AG10803 (cell line): ENCODE measurements at places on chromosomes 7 and 10.

- no peak for DNase-seq
Measured at GRCh38 chr7:3399858-3400257, 98.8 kb downstream of the SDK1 start.

DNA sequence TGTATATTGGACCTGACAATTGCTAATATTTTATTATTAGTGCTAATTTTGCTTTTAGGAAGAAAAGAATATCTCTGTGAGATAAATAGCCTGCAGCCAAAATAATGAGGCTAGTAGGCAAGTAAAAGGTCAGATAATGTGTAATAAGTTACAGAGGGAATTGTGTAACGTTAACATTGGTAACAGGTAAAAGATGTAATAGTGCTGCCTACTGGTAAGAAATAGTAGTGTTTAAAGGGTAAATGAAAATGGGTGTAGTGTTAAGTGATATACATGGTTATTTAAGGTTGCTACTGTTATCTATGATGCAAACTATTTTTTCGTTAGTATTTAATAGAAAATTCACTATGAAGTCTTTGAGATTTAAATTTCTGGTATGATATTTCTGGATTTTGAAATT is 9.2 kb upstream of the FOXP2 start:
- DNase-seq = no peak

GRCh38 chr7:1623810-1624209 is 46.3 kb upstream of the ELFN1 start:
- no peak for DNase-seq

DNA sequence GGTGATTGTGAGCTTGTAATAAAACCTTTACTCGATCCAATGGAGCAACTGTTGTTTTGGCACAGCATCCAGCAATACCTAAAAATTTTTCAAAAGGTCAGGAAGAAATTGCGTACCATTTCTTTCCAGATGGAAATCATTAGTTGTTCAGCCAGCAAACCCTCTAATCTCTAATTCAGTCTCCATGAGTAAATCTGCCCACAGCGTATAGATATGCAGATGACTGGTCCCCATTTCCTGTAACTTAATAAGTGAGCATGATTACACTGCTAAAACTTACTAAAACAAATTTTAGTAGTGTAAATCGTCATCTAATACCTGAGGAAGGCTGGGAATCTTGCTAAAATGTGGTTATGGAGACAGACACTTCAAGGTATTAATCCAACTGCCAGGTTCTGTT is 10.6 kb downstream of the SLC25A16 start:
- DNase-seq = peak; percentile 63

- peak; percentile 84 for DNase-seq
Measured at GRCh38 chr10:61271127-61271780, 181.9 kb downstream of the TMEM26 start.

DNA sequence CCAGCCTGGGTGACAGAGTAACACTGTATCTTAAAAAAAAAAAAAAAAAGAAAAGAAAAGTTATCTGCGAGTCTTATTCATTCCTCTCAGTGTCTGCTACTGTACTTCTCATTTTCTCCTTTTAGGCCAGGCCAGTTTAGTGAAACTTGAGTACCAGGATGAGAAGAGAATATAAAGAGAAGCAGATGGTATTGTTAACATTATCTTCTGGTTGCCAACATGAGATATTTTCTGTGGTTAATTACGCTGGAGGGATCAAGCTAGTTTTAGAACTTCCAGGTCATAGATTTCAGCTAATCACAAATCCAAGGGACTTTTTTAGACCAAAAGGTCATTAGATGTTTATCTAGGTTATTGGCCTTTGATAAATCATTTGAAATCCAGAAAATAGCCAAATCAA is 252.6 kb upstream of the SMIM30 start:
- no peak for DNase-seq

- no peak for DNase-seq
Measured at GRCh38 chr7:27116031-27116961, 13.8 kb upstream of the HOXA2 start.

DNA sequence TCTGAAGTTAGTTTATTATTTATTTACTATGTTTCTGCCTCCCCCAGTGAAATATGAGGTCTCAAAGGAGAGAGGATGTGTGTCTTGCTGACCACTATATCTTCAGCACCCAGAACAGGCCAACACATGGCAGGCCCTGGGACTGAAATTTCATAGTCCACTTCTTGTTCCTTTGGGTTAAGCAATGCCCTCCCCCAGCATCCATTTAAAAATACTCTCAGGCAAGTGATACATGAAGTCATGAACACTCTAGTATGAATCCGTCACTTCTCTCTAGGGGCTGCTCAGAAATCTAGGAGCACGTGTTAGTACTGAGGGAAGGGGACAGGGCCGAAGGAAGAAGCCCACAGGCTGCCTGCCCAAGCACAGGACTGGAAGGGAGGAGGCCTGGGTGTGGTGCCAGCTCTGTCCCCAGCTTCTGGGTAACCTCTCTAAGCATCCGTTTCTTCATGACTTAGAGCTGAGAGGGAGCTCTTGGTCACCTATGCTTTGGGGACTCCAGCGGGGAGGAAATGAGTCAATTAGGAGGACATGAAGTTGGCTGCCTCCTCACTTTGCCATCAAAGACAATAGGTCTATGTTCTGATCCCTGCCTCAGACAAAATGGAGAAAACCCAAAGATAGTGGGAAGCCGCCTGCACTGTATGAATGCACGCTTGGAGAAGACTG is 119.2 kb downstream of the KCNMA1 start:
- DNase-seq = no peak

- no peak for DNase-seq
Measured at GRCh38 chr7:55501611-55502010, 70.7 kb downstream of the VOPP1 start.

DNA sequence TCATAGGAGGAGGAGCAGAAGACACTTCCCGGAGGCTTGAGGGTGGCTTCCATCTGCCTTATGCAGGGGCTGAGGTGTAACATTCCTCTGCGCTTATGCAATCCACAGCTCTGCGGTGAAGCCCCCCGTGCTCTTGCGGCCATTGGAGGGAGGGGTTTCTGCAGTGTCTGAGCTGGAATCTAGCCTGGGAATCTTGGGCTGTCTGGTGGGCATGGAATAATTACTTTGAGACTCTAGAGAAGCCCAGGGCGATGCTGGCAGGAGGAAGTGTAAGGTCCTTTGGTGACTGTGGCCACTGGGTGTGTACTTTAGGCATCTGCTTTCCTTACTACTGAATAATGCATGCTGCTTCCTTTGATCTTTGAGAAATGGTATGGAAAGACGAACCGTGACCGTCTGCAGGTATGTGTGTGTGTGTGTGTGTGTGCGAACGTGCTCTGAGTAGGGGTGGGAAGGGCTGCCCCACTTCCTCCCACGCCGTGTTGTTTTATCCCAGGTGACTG is 181.0 kb downstream of the PRPF18 start:
- no peak for DNase-seq

- no peak for DNase-seq
Measured at GRCh38 chr10:72037811-72038210, 50.5 kb downstream of the SPOCK2 start.

- DNase-seq = no peak
Measured at GRCh38 chr10:86963341-86963919, 4.9 kb upstream of the ADIRF start.

- no peak for DNase-seq
Measured at GRCh38 chr10:8817299-8817698, 762.8 kb downstream of the GATA3 start.

DNA sequence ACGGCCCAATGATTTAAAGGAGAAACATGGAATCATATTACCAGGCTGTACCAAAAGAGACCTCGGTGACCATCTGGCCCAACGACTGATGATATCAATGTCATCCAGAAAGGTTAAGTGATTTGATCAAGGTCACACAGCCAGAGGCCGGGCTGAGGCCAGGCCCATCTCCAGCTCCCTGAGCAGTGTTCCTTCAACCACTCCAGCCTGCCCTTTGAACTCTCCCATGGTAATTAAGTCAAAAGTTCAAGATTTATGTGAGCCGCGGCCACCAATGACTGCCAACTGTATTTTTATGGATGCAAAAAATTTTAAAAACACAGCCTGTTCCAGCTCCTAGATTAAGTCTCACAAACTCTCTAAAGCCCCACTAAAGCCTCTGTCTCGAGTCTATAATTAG is 41.8 kb downstream of the FGFR2 start:
- no peak for DNase-seq

DNA sequence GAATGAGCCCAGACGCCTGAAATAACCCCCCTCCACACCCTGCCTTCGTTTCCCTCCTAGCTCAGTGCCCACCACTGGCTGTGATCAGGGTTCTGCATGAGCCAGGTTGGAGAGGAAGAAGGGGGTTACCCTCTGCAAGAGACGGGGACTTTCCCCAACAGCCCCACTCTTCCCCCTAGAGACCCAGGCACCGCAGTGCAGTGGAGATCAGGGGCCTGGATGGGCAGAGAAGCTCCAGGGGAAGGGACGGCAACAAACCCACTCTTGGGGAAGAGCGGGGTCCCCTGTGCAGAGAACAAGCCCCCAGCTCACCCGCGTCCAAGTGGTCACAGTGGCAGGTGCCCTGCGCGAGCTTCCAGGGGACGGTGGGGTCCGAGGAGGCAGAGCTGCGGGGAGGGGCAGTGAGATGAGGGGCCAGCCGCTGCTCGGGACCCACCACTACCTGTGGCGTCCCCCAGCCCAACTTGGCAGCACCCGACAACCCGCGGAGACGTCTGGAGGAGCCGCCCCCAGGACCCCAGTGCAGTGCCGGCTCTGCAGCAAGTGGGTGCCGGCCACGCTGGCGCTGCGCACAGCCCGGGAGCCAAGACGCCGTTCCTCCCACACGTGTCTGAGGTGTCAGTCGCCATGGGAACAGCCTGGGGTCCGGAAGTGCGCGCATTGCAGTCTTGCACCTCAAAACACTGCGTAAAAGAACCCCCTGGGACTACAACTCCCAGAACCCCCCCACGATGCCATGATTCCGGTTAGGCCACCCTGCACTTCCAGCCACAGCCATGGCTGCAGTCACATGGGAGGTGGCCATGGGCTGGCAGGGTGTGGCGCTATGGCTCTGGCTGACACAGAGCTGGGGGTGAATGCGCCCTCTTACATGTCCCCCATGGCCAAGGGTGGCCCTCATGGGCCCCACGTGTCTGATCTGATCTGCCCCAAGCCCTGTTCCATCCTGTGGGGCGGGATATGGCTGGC is 45.8 kb upstream of the WIPI2 start:
- no peak for DNase-seq

- no peak for DNase-seq
Measured at GRCh38 chr7:4054158-4054557, 627.9 kb upstream of the FOXK1 start.

- no peak for DNase-seq
Measured at GRCh38 chr7:99199226-99199625, 8.7 kb downstream of the KPNA7 start.

- DNase-seq = no peak
Measured at GRCh38 chr7:127910670-127911069, 120.6 kb downstream of the LRRC4 start.

- DNase-seq = peak; percentile 32
Measured at GRCh38 chr10:51227897-51228713, 153.8 kb downstream of the PRKG1 start.

DNA sequence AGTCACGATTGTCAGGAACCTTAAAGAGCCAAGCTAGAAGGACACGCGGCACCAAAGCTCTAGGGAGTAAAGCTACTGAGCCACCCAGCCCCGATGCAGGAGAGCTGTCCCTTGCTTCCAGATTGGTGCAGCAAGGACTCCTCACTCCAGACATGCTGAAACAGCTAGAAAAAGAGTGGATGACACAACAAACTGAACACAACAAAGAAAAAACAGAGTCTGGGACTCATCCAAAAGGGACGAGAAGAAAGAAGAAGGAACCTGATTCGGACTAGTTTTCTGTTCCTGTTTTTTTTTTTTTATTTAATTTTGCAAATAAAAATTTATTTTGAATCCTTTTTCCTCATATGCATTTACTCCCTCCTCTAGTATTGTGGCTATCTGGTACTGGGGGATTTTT is 11.4 kb upstream of the HKDC1 start:
- DNase-seq = no peak

- DNase-seq = no peak
Measured at GRCh38 chr10:61682323-61682722, 19.6 kb downstream of the CABCOCO1 start.

DNA sequence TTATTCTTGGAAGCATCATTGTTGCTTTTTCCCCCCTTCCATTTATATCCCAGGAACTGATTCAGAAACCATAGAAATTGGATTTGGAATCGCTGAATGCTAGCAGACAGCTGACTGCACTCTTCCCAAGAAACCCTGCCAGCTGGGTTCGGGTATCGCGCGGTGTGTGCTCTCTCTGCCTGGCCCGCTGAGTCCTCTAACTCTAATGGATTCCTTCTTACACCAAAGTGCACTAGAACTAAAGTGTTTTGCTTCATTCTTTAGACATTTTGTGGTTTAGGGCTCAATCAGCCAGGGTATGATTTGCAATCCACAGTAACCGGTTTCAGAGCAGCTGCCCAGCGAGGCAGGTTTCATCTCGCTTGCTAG is 92.2 kb downstream of the EGFR start:
- peak; percentile 92 for DNase-seq

- DNase-seq = peak; percentile 63
Measured at GRCh38 chr10:84076540-84077195, 62.6 kb upstream of the GHITM start.

GRCh38 chr7:128831178-128831993 is 1.2 kb downstream of the FLNC start:
- peak; percentile 64 for DNase-seq

- DNase-seq = no peak
Measured at GRCh38 chr10:116452338-116452720, 24.7 kb downstream of the PNLIPRP3 start.

- peak; percentile 41 for DNase-seq
Measured at GRCh38 chr10:52318136-52318701, 4.1 kb downstream of the DKK1 start.

DNA sequence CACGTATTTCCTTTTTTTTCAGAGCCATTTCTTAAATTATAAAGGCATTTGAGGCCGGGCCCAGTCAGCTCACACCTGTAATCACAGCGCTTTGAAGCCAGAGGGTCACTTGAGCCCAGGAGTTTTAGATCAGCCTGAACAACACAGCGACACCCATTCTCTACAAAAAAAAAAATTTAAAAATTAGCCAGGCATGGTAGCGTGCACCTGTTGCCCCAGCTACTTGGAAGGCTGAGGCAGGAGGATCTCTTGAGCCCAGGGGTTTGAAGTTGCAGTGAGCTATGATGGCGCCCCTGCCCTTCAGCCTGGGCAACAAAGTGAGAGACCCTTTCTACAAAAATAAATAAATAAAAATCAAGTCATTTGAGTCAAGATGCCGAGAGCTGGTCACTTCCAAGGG is 3.0 kb downstream of the TMEM130 start:
- no peak for DNase-seq

DNA sequence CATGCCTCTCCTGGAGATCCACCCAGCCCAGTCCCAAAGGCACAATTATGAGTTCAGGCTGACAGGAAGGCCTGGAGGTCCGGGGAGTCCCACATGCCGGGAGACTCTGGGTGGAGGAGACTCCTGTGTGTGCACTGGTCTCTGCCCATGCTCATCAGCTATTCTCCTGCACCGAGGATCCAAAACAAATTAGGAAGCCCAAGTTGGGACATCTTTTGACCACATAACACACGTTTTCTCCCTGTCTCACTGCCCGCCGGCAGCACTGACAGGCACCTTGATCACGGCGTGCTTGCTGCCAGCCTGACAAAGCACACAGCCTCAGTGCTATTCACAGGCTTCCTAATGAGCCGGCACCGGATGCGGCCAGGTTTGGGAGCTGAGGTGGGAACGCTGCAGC is 412.7 kb downstream of the PTPRN2 start:
- DNase-seq = no peak

GRCh38 chr10:14684354-14684753 is 90.3 kb downstream of the FAM107B start:
- DNase-seq = peak; percentile 55
